ENCODE measurements at places on chromosomes 3 and 15.

DNA sequence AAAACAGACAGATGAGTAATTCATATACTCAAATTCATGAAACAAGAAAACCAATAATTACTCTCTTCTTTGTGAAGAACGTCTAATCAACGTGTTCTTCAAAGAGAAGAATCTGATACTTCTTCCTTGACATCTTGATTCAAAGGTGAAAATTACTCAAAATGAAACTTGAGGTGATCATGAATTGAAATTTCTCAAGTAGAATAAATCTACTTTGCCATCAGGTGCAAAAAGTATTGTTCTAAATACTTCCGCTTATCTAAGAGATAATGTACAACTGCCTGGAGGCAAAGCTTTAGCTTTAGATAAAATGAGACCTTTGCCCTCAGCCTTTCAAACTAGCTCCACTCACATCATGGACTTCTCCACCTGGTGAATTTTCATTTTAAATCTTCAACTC is 13.9 kb upstream of the XXYLT1 start:
- DNase-seq = no peak

- no peak for DNase-seq
Measured at GRCh38 chr3:146881356-146881755, 276.2 kb upstream of the PLSCR5 start.

DNA sequence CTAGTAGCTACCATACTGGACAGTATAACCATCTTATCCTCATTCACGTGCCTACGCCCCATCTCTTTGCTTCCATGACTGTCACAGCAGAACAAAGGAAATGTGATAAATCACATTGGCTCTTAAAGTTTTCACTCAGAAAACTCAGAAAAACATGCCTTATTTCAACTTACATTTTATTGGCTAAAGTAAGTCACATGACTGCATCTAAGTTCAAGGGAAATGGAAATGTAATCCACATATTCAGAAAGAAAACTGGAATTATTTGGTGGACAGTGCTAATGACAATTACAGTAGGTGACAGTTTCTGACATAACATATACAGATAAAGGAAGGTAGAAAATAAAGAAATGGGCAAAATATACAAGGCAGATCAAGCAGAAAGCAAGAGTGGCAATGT is 37.4 kb upstream of the VILL start:
- DNase-seq = no peak

DNA sequence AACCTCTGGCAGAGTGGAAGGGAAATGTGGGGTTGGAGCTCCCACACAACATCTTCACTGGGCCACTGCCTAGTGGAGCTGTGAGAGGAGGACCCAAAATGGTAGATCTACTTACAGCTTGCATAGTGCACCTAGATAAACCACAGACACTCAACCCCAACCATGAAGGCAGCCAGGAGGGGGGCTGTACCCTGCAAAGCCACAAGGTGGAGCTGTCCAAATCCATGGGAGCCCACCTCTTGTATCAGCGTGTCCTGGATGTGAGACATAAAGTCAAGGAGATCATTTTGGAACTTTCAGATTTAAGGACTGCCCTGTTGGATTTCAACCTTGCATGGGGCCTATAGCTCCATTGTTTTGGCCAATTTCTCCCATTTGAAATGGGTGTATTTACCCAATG is 20.9 kb downstream of the TP63 start:
- no peak for DNase-seq

GRCh38 chr15:29452881-29453731 is 183.5 kb upstream of the NSMCE3 start:
- DNase-seq = no peak

DNA sequence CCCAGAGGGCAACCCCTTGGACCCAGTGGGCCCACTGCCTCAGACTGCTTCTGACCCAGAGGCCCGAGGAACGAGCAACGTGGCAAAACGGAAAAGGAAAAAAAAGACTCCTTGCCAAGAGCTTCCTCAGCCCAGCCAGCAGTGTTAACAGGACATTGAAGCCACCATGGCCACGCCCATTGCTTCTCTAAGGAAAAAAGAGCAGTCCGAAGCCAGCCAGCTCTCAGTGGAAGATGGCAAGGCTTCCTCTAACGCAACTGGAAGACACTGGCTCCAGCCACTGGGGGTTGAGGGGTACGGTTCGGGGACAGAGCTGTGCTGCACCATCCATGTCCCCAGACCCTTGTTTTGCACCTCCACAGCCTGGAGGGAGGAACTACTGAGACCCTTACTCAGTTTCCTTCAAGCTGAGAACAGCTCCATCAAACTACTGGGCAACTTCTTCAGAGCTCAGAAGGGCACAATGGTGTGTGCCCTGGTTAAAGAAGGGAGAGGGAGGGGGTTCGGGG is 10.7 kb downstream of the BMF start:
- DNase-seq = no peak

All from activated CD8-positive, alpha-beta memory T cell treated with anti-CD3 and anti-CD28 coated beads for 48 hours (primary cell).